ENCODE measurements at places on chromosomes 3 and 15.

- no peak for DNase-seq
Observed at GRCh38 chr3:126117212-126117611, 33.3 kb upstream of the SLC41A3 start.

GRCh38 chr3:78937475-78937874 is 830.3 kb downstream of the ROBO1 start:
- no peak for DNase-seq

DNA sequence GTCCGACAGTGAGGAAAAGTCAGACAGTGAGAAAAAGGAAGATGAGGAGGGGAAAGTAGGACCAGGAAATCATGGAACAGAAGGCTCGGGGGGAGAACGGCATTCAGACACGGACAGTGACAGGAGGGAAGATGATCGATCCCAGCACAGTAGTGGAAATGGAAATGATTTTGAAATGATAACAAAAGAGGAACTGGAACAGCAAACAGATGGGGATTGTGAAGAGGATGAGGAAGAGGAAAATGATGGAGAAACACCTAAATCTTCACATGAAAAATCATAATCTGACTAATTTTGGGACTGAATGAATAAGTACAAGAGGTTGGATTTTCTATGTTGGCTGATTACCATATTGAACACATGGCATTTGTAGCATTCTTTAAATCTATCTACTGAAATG is 26.2 kb downstream of the SEC62 start:
- DNase-seq = no peak

DNA sequence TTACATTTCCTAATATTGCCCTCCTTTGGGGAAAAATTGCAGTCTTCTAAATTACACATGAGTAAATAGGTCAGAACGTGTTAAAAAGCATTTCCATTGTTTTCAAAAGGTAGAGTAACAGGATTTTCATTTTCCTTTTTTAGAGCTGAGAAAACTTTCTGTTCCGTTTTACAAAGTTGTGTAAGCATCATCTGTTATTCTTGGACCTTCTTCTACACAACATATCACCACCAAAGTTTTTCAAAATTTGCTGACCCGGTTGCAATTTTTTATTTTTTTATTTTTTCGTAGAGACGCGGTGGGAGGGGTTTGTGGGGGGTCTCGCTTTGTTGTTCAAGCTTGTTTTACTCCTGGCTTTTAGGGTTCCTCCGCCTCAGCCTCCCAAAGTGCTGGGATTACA is 1.1 kb downstream of the CCDC39 start:
- DNase-seq = no peak

DNA sequence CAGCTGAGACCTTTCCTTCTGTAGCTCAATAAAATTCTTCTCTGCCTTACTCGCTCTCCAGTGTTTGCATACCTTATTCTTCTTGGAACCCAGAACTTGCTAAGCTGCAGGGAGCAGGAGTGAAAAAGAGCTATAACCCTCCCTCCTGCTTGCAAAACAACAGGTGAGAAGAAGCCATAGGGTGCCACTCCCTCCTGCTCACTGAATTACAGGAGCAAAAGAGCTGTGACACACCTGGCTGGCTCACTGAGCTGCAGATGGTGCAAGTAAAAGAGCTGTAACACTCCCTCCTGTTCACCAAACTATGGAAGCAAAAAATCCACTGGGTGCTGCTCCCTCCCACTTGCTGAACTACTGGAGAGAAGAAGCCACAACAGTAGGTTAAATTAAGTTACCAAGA is 44.2 kb upstream of the C2CD4B start:
- no peak for DNase-seq

DNA sequence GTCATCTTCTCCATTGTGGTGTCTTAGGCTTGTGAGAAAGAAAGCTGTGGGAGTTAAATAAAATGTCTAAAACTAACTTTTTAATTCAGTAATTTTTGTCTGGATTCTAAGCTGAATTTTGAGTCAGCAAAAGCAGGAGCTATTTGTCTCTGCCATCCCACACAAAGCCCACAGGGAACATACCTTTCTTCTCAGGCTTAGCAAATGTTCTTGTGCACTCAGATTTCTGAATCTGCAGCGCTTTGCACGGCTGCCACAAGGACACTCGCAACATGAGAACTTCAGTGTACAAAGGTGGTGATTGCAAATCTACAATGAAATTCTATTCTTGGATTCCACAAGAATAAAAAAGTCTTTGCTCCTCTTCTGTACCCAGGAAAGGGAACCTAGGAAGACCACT is 88.2 kb upstream of the RNF7 start:
- DNase-seq = no peak

GRCh38 chr3:141411251-141411771 is 43.0 kb downstream of the ZBTB38 start:
- peak; percentile 79 for DNase-seq

- no peak for DNase-seq
Observed at GRCh38 chr3:155972885-155973584, 102.6 kb downstream of the GMPS start.

GRCh38 chr3:17062736-17063135 is 178.0 kb downstream of the PLCL2 start:
- no peak for DNase-seq

GRCh38 chr3:193573403-193574191 is 18.9 kb upstream of the ATP13A4 start:
- DNase-seq = no peak

- no peak for DNase-seq
Observed at GRCh38 chr3:154730186-154730585, 300.2 kb upstream of the GPR149 start.

DNA sequence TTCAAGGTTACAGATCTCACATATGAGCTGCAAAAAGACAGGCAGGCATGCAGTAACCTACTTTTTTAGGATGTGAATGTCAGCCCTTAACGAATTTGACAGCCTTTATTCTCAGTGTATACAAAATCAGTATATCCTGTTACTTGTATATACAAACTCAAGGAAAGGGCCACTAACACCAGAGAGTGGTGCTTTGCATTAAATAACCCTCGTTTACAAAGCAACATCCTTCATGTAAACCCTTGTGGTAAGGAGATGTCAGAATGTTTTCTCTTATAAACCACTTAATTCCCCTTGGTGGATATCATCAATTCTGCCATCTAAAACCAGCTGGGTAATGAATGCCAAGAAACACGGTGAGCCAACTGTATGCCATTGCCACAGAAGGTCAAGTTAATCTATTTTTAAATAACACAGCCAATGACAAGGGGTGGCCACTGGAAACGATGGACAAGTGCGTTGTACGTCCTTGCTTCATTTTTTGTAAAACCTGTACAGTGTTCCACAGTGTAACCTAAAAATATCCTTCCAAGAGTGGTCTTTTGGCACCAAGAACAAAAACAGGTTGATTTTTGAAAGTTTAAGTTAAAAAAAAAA is 7.5 kb downstream of the MAGI1 start:
- no peak for DNase-seq

DNA sequence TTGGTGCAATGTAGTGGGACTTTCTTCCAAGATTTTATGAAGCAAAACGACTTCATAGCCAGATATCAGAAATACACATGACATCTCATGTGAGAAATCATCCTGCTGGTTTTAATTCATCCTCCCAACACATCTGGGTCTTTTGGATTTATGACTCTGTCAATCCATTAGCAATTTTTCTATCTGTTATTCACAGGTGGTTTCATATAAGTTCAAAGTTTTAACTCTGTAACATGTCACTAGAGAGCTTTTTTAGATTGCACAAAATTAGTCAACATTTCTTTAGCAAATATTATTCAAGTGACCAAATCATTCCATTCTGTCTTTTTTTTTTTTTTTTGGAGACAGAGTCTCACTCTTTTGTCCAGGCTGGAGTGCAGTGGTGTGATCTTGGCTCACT is 30.4 kb downstream of the SQOR start:
- DNase-seq = no peak

DNA sequence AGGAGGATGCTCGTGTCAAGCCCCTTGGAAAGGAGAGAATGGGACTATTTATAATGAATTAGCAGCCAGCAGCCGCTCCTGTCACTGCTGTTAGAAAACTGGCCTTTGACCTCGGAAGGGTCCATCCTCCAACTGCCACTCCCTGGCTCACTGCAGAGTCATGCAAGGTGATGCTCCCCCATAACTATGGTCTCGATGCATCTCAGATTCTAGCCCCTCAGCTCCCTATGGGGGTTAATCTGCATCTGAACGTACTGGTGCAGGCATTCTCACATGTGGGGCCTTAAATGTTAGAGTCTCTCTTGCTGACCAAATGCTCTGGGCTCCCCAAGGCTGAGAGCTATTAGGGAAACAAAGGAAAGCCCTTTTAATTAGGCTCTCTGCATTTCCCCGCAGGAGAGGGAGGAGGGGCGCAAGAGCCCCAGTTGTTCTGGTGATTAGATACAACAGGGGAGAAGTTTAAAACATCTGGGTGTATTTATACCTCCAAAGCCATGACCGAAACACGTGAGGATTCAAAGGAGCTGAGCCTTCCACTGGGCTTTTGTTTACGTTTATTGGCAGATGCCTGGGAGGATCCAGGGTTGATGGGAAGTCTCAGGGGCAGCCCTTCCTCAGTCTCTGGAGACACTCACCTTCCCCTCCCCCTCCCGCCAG is 182.5 kb downstream of the OPA1 start:
- DNase-seq = no peak

DNA sequence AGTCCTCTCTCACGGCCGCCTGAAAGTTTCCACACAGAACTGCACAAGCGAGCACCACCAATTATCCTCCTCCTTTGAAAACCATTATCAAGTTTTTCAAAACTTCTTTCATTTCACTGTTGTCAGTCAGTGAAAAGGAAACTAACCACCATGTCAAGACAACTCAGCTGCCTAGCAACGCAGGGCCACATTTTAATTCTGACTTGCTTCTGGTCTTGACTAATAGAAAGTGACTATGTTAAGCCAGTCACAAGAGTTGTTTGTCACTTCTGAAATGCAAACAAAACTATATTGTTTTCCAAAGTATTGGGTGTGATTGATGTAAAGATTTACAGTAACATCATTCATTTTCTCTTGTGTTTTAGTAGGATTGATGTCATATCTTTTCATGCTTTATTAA is 612.8 kb upstream of the AGTR1 start:
- no peak for DNase-seq

DNA sequence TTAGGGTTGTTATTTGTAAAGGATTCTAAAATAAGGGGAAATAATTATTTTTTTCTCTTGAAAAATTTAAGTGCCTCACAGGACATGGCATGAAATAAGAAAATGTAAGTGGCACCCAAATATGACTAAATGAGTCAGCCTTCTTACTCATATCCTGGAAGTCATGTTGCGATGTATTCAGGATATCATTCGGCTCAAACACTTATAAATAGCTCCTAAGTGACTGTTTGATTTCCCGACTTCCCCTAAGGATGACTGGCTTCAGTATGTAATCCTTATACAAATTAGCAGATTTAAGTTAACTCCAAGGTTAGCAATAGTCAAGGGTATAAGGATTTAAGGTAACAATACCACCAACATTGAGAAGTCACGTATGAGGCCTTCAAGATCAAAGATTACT is 57.3 kb upstream of the OSTN start:
- DNase-seq = no peak

GRCh38 chr15:82536409-82537350 is 3.6 kb downstream of the RPS17 start:
- no peak for DNase-seq

DNA sequence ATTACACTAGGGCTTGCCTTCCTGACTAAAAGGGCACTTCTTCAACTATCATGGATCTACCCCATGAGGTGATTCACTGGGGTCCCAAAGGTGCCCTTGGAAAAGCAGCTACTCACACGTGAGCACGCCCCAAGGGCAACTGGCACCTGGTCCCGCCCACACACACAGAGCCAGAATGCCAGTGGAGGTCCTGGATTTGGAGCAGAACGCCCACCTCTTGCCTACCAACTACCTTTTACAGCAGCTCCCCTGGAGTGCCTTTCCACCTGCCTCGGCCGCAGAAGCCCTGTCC is 1.8 kb upstream of the CTDSPL start:
- DNase-seq = no peak

DNA sequence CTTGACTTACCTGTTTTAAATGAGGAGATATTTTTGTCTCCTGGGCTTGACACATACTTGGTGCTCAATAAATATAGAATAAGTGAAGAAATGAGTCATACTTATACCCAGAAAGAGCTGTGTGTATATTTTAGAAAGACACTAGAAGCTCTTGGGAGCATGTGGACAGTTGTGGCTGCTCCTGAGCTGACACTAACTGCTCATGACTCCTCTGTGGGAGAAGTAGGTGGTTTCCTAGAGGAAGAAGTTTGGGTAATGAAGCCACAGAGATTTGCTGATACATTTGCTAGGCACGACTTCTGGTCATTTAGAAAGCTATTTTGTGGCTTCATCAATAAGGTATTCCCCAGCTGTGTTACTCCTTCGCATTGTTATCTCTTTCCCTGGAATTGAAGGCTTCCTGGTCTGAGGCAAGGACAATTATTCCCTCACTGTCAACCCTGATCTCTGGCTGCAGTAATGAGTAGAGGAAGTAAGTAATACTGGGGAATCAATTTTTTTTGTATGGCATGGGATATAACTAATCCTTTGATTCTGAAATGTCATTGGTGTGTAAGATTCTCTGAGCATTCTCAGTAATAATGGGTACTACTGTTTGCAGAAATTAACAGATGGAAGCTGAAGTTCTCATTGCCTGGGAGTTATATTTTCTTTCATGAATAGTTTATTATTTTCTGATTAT is 79.6 kb upstream of the DCBLD2 start:
- no peak for DNase-seq

- no peak for DNase-seq
Observed at GRCh38 chr3:46293991-46294833, 52.0 kb downstream of the CCR3 start.

- DNase-seq = no peak
Observed at GRCh38 chr3:118842147-118842863, 192.3 kb downstream of the IGSF11 start.

- DNase-seq = no peak
Observed at GRCh38 chr3:49638445-49638844, 35.7 kb upstream of the APEH start.

DNA sequence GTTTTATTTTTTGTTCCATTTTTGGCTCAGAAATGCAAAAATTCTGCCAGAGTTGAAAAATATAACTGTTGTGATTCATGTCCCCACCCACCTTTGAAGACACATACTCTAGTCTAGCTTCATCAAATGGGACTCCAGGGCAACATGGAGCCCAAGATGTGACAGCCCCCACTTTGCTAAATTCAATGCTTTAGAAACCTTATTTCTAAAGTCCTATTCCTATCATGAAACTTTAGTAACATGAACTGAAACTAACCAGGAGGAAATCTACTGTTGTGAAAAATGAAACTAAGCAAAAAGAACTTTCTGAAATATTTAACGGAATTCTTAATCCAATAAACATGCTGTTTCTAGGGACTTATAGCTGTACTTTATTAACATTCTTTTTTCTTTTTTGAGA is 20.3 kb downstream of the UBP1 start:
- DNase-seq = no peak

DNA sequence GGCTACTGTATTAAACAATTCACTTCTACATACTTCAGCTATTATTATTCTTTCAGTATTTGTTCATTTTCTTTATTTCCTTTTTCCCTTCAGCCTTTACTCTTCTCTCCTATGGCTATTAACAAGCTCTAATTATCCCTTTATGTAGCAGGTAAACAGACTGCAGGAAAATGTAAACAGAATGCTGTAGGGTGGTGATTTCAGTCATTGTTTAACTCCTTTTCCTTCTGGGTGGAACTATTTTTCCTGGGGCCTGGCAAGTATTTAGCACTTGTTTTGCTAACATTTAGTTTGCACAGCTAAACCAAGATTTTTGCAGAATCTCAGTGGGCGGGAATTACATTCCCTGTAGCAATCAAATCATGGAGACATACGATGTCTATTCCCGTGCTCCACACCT is 14.4 kb downstream of the RARB start:
- DNase-seq = no peak
